ENCODE measurements at places on chromosomes 1 and 21. TPM values are rescaled to one million over a fixed set of nuclear protein-coding genes. Genes with fewer than 3 reads are reported as not detected.

Gene SYTL1
- total RNA-seq = 12.8 TPM

DNA sequence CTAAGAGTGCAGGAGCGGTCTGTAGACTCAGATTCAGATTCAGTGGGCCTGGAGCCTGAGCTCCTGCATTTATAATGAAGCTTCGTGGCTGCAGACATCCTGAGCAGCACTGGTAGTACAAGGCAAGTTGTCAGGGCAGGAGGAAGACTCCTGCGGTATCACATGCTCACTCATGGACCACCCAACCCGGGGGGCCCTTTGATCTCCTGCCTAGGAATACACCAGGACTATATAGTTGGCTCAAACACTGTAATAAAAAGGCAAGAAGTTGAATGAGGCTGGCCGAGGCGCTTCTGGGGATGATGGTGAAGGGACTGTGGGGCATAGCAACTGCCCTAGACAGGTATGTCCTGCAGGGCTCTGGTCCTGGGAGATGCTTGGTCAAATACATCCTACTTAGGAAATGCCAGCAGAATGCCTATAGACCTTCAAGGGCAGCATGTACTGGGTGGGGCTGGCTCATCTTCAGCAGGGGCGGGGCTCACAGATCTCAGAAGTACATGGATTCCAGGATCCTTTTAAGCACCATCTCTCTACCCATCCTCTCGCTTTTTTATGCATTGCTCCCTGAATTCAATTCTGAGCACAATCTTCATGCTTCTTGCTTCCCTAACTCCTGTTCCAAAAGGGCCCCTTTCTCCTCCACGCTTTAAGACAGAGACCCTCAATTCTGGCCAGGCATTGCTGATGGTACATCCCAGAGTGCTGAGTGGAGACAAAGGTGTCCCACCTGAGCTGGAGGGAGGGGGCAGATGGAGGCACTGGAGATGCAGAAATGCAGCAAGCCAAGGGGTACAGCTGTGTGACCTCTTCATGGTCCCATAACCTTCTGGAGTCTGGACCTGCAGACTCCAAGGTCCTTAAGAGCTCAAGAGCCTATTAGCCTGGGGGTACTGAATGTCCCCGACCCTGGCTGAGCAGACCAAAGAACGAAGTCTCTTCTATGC is 2.1 kb upstream of the RAP1GAP start:
- DNase-seq = no peak

Gene CAPN9
- total RNA-seq = 2.7 TPM

GRCh38 chr1:24309762-24310485 is 9.2 kb upstream of the GRHL3 start:
- DNase-seq = no peak

GRCh38 chr1:162994921-162995320 is 74.2 kb upstream of the RGS4 start:
- no peak for DNase-seq
